Neural progenitor cell (in vitro differentiated cells): ENCODE measurements at places on chromosomes 12 and 14.

GRCh38 chr12:124680863-124681778, 113.7 kb upstream of the NCOR2 start:
- H3K27ac ChIP-seq = no peak overlapping the region
- no peaks in the 10 kb centered on the region for H3K36me3 ChIP-seq
- H3K4me3 ChIP-seq = no peak overlapping the region
- H3K4me1 ChIP-seq = peaks cover 20% of the 10 kb centered on the region
- H3K27me3 ChIP-seq = no peaks in the 10 kb centered on the region
- peak; percentile 63 for DNase-seq

- H3K4me3 ChIP-seq = no peak overlapping the region
- H3K36me3 ChIP-seq = no peaks in the 10 kb centered on the region
- DNase-seq = peak; percentile 38
- peaks cover 5% of the 10 kb centered on the region for H3K4me1 ChIP-seq
These were observed 185.7 kb upstream of the BTG1 start for GRCh38 chr12:92331383-92331782.

DNA sequence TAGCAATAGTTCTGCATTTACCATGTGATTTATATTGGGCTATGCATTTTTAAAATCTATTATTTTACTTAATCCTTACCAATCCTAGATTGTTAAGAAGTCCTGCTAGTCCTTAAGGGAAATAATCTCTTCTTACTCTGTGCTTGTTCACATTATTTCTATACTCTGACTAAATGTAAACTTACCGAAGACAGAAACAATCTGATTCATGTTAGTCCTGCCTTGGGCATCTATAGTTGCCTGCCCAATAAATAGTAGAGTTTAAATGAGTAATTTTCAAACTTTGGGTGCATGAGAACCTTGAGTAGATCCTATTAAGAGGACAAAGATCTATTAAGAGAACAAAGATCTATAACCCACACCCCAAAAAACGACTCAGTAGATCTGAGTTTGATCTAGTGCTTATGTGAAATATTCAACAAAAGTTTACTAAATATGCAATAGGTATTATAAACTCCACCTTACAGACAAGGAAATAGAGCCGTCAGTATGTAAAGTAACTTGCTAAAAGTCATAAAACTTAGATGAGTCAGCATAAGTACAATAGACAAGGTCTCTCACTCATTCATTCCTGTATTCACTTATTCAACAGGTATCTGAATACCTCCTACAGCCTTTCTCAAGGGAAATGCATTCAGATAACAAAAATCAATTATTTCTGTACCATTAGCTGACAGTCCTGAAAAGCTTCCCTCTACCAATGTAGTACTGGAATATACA, 127.6 kb downstream of the PAWR start:
- peaks cover 2% of the 10 kb centered on the region for H3K4me1 ChIP-seq
- no peak overlapping the region for H3K4me3 ChIP-seq
- peaks cover 23% of the 10 kb centered on the region for H3K36me3 ChIP-seq
- no peak overlapping the region for H3K27ac ChIP-seq

GRCh38 chr12:50520416-50521207, 15.8 kb downstream of the DIP2B start:
- no peaks in the 10 kb centered on the region for H3K27me3 ChIP-seq
- H3K27ac ChIP-seq = no peak overlapping the region
- no peak overlapping the region for H3K4me3 ChIP-seq
- peaks cover under 1% of the 10 kb centered on the region for H3K4me1 ChIP-seq
- H3K36me3 ChIP-seq = no peaks in the 10 kb centered on the region

DNA sequence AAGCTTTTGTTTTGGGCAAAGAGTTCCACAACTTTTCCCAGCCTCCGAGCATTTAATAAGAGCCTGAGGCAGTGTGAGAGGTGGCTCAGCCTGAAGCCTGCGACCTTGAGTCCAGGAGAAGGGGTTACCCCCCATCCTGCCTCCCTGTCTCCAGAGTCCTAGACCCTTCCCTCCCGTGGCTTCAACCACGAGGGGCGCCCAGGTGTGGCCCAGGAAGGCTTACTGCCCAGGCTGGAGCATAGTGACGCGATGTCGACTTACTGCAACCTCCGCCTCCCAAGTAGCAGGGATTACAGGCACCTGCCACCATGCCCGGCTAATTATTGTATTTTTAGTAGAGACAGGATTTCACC, 641 bp downstream of the LRRC43 start:
- H3K36me3 ChIP-seq = no peaks in the 10 kb centered on the region
- H3K4me3 ChIP-seq = peak overlapping the region; percentile 65
- no peaks in the 10 kb centered on the region for H3K4me1 ChIP-seq
- H3K27me3 ChIP-seq = peaks cover 33% of the 10 kb centered on the region
- H3K27ac ChIP-seq = no peak overlapping the region

DNA sequence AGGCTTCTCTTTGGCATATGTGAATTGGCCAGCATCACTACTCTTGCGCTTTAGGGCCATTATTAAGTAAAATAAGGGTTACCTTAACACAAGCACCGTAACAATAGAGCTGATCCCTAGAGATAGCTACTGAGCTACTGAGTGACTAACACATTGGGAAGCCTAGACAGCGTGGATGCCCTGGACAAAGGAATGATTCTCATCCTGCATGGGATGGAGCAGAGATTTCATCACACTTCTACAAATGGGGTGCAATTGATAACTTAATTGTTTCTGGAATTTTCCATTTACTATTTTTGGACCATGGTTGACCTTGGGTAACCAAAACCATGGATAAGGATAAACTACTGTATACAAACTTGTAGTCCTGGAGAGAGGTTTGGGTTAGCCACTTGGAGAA, 57.1 kb downstream of the FBXO34 start:
- no peak overlapping the region for H3K27ac ChIP-seq
- H3K27me3 ChIP-seq = no peaks in the 10 kb centered on the region
- peaks cover 18% of the 10 kb centered on the region for H3K4me1 ChIP-seq
- no peak overlapping the region for H3K4me3 ChIP-seq
- H3K36me3 ChIP-seq = no peaks in the 10 kb centered on the region
